ENCODE measurements at places on chromosomes 16 and 17. TPM values are rescaled to one million over a fixed set of nuclear protein-coding genes. Genes with fewer than 3 reads are reported as not detected.

Gene MYOCD
- 1.9 TPM for total RNA-seq

Gene IGFALS
- not detected for total RNA-seq

Gene MYH3
- total RNA-seq = 1,094 TPM

Gene MYH13
- total RNA-seq = under 0.01 TPM

Gene SCNN1B
- 3.7 TPM for total RNA-seq

Gene EXOC7
- total RNA-seq = 65.8 TPM

Gene RNF112
- total RNA-seq = 3.7 TPM

Gene CDRT15
- not detected for total RNA-seq

Gene SOX8
- 6.8 TPM for total RNA-seq
